ENCODE measurements at places on chromosomes 12 and 14.

DNA sequence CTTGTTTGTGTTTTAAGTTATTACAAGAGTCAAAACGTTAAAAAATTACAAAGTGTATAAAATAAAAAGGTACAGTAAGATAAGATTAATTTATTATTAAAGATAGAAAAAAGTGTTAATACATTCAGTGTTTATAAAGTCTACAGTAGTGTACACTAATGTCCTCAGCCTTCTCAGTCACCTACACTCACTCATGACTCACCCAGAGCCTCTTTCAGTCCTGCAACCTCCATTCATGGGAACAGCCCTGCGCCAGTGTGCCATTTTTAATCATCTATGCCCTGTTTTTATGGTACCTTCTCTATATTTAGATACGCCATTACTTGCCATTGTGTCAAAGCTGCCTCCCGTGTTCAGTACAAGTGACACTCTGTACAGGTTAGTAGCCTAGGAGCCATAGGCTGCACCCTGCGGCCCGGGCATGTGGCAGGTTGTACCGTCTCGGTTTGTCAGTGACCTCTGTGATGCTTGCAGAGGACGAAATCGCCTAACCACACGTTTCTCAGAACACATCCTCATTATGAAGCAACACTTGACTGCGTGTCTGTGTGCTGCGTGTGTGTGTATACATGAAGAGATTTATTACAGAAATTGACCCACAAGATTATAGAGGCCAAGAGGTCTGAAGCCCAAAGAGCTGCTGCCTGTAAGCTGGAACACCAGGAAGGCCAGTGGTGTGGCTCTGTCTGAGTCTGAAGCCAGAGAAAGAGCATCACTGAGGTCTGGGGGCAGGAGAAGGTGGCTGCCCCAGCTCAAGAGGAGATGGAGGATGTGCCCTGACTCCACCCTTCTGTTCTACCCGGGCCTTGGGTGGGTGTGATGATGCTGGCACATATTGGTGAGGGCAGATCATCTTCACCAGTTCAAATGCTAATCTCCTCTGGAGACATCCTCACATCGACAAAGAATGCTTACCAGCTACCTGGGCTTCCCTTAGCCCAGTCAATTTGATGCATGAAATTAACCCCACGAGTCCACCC lies 116.6 kb upstream of the C14orf180 start:
- no peak for DNase-seq

- no peak for DNase-seq
These were observed 3.1 kb downstream of the CCND2 start for GRCh38 chr12:4276524-4277204.

DNA sequence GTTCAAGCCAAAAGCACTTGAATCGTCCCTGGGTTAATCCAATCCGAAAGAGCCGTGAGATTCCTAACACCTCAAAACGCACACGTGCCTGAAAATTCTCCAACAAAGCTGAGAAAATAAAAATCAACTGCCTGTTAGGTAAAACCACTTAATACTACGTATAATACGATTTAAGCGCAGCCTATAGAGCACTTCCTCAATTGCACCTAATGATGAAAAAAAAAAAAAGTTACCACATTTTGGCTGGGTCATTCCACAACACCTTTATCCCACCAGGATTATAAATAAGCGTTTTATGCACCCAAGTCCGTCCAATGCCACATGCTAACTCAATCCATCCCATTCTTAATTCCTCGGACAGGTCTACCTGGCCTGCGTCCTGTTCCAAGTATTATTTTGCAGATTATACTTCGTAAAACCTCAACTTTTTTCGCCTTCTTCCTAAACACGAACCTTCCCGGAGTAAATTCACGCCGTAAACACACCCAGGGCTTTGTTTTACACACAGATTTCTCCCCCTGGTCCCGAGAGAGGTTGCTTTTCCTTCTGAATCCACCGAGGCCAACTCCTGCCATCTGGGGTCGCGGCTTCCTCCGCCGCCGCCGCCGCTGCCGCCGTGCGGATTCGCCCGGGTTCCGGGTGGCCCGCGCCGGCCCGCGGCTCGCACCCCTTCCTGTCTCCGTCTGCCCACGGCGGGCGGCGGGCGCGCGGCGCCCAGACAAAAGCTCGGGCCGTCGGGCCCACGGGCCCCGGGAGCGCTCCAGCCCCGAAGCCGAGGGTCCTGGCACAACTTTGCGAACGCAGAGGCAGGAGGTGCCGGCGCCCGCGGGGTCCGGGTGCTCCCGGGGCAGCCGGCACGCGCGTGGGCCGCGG lies 66.2 kb downstream of the RNF34 start:
- DNase-seq, result no peak

DNA sequence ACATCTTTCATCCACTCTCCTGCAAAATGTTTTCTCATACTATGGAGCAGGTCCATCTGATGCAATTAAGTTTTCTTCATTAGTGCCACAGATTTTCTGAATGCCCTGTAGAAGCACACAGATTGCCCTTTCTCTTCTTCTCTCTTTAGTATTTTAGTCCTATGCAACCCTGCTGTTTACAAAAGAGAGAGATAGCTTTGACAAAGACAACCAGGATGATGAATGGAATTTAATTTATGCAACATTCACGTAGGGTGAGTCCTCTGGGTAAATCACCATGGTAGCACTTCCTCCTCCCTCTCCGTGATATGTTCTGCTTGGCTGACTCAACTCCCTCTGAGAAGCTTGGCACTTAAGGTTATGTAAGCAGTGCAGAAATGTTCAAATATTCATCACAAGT lies 400.9 kb upstream of the PDE3A start:
- DNase-seq, result no peak

- no peak for DNase-seq
These were observed 83.5 kb downstream of the RIMBP2 start for GRCh38 chr12:130632642-130633041.

DNA sequence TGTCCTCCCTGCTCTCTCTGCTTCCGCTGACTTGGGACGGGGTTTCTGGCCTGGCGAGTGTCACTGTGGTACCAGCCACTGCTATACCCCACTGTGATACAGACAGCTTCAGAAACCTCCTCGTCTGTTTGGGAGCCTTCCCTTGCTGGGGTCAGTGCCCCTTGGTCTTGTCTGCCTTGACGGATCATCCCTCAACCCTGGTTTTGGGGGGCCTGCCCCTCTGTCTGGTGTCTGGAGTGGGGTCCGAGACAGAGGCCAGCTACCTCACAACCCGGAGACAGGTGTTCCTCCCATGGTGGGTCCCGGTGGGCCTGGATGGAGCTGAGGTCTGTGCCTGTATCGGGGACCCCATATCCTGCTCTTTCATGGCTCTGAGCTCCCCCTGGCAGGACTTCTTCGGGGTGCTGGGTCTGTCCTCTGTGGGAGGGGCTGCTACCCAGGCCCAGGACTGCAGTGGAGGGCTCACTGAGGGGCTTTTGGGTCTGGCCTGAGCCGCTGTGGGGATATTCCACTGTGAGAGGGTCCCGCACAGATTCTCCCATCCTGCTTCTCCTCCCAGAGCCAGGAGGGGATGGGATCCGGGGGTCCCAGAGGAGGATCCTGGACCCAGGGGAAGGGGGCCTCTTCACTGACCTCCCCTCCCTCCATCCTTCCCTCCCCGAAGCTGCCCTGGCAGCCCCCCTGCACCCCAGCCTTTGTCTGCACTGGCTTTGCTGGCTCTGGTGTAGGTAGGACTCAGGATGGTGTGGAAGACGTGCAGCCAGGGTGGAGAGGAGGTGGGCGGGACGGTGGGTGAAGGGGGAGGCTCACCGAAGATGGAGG lies 365.5 kb downstream of the TMEM121 start:
- DNase-seq, result peak; percentile 67

GRCh38 chr12:109554761-109555160 lies 18.5 kb downstream of the MMAB start:
- no peak for DNase-seq

GRCh38 chr12:50569321-50569720 lies 64.5 kb downstream of the DIP2B start:
- DNase-seq, result no peak

DNA sequence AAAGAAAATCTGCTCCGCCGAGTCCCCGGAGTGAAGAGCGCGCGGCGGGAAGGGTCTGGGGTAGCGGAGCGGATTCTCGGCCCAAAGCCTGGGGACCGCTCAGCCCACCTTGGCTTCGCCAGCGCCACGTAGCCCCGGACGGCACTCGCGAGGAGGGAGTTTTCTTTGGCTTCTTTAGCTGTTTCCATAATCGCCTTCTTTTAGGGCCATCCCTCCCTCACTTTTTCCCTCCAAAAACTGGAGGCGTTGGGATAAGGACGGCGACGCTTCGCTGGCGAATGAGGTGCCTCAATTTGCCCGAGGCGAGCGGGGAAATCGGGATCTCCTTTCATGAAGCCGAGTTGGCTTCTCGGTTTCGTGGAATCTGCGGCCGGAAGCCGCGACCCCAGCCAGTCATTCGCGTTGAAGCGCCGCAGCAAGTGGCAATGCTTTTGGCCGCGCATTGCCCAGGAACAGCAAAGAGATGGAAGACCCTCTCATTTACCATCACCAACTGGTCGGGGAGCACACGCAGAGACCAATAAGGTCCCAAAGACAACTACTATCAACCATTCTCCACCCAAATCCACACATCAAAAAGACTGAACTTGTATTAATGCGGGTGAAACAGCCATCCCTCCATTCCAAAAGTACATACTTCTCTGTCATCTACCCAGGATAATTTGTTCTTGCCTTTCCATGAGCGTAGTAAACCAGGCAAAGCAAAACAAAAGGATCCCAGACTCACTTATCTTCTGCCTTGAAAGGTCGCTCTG lies 8.4 kb upstream of the SIX1 start:
- DNase-seq, result no peak

- no peak for DNase-seq
These were observed 99.6 kb downstream of the RIN3 start for GRCh38 chr14:92613008-92613658.

GRCh38 chr12:112005419-112006395 lies 7.3 kb downstream of the TMEM116 start:
- no peak for DNase-seq

- no peak for DNase-seq
These were observed 65.9 kb downstream of the DDX51 start for GRCh38 chr12:132078190-132078589.

DNA sequence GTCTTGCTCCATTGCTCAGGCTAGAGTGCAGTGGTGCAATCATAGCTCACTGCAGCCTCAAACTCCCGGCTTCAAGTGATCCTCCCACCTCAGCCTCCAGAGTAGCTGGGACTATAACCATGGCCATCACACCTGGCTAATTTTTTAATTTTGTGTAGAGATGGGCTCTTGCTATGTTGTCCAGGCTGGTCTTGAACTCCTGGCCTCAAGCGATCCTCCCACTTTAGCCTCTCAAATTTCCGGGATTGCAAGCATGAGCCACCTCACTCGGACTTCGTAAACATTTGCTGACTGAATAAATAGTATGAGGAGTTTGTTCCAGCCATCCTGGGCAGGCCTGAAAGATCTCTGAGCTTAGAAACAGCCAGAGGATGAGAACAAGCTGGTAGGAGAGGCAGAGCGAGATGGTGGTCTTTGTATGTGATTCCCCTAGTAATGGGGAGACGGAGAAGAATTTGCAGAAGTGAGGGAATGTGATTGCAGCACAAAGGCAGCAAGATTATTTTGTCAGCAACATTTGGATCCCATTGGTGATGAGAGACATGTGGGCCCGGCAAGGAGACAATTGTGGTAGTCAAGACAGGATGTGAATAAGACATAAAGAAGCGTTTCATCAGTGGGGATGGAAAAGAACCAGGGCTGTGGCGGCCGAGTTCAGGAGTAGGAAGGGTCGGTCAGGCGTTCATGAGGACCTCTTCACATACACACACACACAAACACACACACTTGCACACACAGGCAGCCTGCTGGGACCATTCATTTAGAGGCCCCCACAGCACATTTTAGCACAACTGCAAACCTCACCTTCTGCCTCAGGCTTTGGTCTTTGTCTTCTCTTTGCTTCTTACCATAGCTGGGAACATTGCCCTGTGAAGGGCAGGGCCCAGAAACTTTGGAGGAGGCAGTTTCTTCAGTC lies 155.5 kb downstream of the ZFP36L1 start:
- DNase-seq, result no peak

DNA sequence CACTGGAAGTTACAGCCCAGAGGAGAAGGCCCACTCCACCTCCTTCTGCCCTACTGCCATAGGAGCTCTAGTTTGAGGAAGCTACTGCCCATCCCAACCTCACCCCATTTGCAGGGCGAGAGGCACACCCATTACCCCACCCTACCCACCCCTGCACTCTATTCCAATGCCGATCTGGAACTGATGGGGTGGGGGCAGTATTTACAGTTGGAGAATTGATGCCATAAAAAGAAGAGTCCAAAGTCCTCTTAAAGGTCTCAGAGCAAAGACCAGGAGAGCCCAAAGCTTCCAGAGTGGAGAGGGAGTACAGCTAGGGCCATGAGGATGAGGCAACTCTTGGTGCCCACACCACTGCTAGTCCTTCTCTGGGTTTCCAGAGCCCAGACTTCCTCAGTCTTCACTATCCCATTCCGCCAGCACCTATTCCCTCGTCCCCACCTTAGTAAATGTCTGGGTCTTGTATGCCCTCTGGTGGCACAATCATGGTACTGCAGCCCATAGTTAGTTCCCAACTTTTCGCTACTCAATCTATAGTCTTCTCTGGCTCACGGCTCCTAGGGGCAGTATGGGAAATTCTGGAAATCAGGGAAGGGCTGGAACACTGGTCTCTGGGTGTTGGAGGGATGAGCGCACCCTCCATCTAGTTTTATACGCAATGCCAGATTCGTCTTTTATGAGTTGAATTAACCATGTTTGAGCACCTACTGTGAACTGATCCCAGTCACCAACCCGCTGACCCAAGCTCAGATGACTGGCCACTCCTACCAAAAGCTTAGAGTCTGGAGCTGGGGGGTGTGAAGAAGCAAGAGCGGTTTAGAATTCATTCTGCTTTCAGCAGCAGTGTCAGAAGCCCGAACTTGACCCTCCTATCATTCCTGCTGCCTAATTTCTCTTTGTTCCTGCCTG lies 6.9 kb upstream of the ADCY6 start:
- DNase-seq, result no peak

DNA sequence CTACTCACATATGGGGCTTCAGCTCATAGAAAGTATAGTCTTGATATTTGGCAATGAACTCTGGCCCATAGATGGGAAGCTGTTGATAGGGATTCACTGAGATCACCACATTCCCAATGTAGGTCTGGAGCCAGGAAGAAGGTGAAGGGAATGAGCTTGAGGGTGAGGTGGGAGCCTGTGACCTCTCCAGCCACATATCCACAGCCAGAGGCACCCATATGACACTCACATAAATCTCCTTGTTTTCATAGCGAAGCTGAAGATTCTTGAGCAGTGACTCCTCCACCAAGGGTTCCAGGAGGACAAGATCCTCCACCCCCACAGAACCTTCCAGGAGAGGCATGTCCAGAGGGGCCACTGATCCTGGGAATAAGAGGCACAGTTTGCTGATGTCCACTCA lies 1.9 kb downstream of the MYO1A start:
- no peak for DNase-seq

All from chondrocyte (in vitro differentiated cells).